ENCODE measurements at places on chromosomes 5 and 9.

- no peak for DNase-seq
Observed at GRCh38 chr5:31596354-31596753, 42.6 kb upstream of the PDZD2 start.

DNA sequence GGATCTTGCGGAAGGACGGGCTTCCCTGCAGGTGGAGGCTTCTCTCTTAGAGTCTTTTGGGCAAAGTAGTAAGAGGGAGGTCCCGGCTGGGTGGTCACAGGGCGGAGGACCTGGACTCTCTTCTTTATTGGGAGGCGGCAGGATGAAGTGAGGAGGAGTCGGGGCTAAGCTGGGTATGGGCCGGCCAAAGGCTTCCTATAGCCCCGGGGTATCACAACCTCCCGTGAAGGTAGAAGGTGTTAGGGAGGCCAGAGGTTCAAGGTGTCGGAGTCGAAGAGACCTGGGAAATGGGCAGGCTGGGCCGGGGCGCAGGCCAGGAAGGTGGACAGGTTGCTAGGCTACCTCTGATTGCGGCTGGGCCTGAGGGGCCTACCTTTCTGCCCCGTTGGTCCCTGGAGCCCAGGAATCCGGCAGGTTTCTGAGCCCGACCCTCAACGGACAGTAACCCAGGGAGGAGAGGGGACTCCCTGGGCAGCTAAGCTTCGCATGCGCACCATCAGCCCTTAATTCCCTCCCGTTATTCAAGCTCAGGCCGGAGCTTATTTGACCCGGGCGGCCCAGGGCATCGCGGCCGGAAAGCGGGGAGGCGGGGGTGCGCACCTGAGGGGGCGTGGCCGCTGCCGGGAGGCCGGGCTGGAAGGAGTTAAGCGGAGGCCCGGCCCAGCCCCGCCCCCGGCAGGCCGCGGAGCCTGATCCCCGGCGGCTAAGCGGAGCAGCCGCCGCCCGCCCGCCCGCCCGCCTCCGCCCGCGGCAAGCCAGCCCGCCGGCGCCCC lies at the start of gene TESK1:
Gene TESK1 (plus strand): TSS at position 685 of the 773 bp plus-strand sequence. CDS start 358 bp downstream, outside the sequence.
- DNase-seq = peak; percentile 74

DNA sequence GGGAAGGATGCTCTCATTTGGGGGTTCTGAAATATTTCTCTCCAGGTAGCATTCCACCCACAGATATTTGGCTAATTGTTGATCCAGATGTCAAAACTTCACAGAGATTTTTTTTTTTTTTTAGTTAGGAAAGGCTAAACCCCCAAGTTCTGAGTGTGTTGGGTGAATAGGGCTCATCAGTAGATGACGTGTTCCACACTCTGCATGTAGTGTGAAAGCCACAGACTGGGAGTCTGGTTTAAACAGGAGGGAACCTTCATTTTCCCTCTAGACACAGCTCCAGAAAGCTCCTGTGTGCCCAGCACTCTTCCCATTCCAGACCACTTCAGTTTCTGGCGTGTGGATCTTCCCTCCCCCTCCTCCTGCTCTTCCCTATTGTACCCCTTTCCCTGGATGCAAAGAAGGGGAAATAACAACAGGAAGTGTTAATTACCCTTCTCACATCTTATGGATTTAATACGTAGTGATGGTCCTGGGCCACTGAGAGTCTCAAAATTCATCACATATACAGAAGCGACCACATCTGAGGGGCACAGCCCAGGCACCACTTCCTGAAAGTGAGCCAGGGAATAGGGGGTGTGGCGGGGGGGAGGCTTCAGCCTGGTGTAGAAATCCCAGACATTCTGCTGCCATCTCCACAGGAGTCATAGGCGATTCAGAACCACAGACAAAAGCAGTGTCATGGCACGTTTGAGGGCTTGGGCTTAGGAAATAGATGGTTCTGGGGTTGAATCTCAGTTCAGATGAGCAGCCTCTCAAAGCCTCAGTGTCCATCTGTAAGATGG lies 65.1 kb downstream of the DAP start:
- no peak for DNase-seq

DNA sequence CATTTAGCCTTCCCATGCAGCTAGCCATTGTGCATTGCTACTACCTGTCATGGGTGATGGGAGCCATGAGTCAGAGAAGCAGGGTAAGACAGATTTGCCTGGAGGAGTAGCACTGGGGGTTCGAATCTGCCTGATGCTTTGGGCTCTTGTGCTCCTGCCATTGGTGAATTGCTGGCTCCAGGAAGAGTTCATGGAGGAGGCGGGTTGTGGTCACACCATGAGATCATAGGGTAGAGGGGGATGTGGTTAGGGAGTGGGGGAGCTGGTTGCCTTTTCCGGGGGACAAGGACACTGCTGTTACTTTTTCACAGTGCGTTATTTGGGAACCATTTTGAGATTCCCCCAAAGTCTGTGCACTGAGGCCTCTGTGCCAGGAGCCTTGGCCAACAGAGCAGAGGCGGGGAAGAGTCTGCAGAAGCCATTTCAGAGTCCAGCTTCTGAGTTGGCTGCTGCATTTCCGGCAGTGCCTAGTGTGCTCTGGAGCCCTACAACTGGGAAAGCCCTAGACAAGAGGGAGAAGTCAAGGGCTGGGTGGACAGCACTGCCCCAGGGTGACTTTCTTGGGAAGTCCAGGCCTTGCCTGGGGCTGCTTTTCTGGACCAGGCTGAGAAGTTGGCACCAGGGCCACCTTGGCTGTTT lies 6.2 kb downstream of the ANGPTL2 start:
- no peak for DNase-seq

DNA sequence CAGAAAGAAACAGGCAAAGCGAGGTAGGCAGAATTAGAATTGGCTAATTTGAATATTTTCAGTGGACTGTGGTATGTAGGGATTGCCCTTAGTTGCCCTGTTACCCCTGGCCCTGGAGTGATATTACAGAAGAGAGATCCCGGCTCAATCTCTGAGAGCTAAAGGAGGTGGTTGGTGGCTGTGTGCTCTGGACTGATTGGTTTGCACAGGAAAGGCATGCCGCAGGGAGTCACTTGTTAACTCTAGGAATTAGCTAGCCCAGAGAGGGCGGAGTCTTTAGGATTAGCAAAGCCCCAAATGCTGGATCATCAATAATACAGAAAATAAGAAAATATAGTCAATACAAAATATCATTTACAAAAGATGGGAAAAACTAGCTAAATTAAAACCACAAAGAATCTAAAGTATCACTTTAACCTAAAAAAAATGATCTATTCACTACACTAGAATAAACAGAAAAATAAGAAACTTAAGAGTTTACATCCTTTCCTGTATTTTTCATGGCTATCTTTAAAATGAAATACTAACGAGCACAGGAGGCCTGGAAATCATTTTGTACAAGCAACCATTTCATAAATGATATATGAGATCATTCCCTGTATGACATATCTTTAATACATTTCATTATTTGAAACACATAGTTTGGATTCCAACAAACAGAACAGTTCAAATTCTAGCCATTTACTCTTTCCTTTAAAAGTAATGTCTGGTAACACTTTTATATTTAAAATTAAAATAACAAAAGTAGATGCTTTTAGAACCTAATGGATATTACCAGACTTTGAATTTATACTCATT lies 71.1 kb downstream of the GNAQ start:
- DNase-seq = no peak

DNA sequence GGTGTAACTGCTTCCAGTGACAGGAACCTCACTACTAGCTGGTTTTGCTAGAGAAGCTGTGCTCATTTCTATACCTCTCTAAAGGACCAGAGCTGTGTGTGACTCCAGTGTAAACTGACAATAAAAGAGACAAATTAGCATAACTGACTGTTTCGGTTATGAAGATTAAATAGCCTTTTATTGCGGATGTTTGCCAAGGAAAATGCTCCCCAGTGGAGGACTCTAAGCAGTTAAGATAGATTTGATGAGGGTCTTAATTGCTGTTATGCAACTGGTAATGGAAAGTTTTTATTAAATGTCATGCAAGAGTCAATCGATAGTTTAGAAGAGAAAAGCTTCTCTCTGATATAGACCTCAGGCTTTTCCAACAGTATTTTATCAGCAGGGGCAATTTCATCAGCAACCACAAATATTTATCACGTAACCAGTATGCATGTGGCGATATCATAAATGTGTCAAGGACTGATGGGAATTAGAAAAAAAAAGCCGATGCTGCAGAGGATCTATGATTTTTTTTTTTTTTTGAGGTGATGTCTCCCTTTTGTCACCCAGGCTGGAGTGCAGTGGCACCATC lies 275.2 kb upstream of the DMAC1 start:
- DNase-seq = no peak

DNA sequence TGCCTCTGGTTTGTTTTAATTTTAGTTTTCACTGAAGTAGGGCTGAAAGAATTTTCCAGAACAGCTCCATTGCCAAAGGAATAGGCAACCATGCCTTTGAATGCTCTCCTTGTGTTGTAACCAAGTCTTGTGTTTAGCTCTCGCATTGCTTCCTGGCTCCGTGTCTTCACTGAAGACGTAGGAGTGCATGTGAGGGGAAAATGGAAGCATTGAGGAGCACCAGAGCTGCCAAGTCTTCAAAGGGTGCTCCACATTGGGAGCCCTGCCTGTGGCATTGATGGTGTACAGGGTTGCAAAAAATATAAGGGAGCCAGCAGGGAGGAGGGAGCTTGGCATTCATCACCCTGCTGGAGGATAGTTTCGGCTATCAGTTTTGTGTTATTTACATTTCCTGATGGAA lies 86.6 kb downstream of the NTRK2 start:
- DNase-seq = no peak

DNA sequence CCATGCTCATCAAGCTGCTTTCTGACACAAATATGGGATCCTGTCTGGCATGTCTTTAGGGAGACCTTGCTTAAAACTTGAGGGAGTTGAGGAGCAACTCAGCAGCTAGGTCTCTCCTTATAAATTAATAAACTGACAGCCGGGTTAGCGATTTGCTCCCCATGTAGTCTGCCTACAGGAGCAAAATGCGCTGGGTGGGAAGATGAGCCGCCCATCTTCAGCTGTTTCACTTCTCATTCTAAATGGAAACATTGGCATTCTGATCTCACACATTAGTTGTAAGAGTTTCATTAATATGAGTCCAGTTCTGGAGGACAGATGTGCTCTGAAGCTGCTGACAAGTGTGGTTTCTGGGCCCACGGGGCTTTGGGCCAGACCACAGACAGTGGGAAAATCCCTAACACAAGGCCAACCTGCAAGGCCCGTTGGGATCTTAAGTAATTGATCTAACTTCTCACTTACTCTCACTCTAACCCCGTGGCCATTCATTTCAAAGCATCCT lies 197.0 kb downstream of the MCTP1 start:
- no peak for DNase-seq

- DNase-seq = peak; percentile 27
Observed at GRCh38 chr5:31758803-31759425, 120.0 kb downstream of the PDZD2 start.

DNA sequence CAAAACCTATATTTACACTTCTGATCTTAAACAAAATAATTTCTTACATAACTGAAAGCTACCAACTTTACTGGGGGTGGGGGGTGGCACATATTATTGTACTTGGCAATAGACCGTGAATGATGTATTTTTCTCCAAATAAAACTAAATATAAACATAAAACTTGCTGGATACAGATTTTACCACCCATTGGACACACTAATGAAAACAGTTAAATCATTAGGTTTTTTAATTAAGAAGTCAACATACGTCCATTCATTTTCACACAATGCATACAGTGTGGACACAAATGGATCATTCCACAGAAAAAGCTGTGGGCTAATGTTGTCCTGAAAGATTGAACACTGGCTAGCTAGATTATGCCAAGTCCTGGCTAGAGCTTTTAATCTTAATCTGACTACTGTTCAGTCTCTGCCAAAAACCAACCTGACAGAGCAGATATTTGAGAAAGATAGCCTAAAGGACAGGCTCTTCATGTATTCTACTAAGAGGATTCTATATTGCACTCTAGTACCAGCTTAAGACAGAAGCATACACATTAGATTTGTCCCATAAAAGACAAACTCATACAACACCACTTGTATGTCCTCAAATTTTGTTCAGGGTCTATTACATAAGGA lies 118.1 kb downstream of the SIL1 start:
- DNase-seq = no peak

GRCh38 chr5:44747396-44747795 lies 61.4 kb upstream of the MRPS30 start:
- DNase-seq = no peak

DNA sequence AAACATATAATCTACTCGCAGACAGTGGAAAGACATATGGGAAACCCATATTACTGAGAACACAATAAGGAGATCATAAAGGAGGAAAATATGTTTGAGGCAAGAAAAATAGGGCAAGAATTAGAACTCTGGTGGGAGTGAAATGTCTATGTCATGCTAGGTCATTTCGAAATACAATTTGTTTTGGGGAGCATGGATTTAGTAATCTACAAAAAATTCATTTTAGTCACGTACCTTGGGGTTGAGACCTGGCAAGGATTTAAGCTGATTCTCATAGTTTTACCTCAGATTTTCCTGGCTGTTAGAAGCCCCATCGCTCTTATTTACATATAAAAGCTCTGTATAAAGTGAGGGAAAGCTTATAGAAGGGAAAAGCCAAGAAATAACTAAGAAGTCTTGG lies 11.5 kb upstream of the CSNK1G3 start:
- DNase-seq = no peak

GRCh38 chr5:2014058-2014610 lies 131.4 kb upstream of the IRX4 start:
- DNase-seq = no peak

GRCh38 chr5:39192450-39193160 lies 26.8 kb downstream of the FYB1 start:
- DNase-seq = no peak

DNA sequence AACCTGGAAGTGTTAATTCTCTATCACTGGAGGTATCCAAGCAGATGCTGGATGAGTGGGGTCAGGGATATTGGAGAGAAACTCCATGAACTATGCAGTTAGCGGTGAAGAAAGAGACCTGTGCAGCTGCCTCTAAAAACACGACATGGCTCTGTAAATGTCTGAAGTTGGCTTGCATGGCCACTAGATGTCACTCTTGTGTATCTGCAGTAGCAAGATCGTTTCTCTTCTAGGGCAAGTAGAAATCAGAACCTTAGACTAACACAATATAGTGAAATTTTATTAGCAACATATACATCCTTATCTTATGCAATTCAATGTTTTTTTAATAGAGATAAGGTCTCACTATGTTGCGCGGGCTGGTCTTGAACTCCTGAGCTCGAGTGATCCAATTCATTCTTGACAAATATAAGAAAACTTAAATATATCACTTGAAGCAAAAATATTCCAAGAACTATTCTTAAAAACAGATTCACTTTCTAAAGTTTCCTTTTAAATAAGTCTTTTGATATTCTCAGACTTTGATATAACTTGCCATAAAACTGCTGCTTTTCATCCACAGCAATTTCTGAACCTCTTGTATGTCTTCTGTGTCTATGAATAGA lies 2.9 kb downstream of the OR2S2 start:
- peak; percentile 21 for DNase-seq

- DNase-seq = no peak
Observed at GRCh38 chr5:95733107-95733665, 2.0 kb downstream of the RHOBTB3 start.

DNA sequence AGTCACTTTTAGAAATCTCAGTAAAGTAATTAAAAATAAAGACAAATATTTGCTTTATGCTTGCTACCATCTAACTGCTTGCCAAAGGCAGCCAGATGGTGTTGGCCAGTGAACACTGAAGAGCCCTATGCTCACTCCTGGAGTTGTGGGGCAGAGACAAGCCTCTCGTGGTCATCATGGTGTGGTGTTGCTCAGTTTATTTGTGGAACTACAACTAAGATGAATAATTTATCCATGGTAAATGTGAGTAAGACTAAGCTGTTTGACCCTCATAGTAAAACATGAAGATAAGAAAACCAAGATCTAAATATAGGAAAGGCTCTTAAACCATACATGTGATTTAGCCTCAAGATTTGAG lies 100.7 kb downstream of the PDE8B start:
- DNase-seq = no peak

- DNase-seq = no peak
Observed at GRCh38 chr5:76805821-76806505, 12.9 kb upstream of the F2RL1 start.
